Right renal cortex interstitium (tissue), 3 donors: ENCODE measurements at places on chromosomes 4 and X. TPM values are rescaled to one million over a fixed set of nuclear protein-coding genes. Genes with fewer than 3 reads are reported as not detected.

DNA sequence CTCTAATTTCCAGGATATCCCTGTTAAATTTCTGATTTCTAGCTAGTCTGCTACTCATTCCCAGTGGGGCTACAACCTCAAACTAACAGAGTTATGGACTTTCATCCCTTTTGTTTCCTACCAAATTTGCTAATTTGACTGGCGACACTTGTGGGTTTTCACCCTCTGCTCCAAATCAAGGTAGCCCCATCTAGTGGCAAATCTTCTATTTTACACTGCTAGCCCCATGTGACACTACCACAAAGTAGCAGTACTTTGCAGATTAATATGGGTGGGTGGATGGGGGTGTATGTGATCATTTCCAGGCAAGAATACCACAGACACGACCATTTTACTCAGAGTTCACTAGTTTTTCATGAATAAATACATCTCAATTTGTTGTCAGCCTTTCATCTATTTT lies 150.3 kb downstream of the MSL3 start:
- no peak for DNase-seq

GRCh38 chr4:152784490-152785350 lies 5.0 kb downstream of the ARFIP1 start:
- no peak for DNase-seq

DNA sequence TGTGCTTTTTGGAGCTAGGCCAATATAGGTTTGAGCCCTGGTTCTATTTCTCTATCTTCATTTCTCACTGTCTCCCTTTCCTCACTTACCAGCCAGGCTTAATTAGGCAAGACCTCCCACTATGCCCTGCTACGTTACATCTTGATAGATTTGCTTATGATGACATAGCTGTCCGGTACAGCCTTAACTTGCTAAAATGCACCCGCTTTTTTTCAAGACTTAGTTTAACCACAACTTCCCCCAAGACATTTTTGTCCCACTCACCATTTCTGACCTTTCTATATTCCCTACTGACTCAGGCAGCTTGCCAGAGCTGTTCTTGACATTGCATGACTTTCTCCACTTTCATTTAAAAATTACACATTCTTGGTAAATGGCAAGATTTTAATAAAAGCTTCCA lies 152.6 kb downstream of the MID1 start:
- no peak for DNase-seq

- DNase-seq = no peak
Observed at GRCh38 chrX:95427389-95427788, 1257.3 kb upstream of the DIAPH2 start.

- no peak for DNase-seq
Observed at GRCh38 chrX:120428309-120428708, 40.8 kb downstream of the LAMP2 start.

GRCh38 chr4:8037150-8037769 lies 97.6 kb upstream of the AFAP1 start:
- no peak for DNase-seq

- no peak for DNase-seq
Observed at GRCh38 chr4:181770971-181771370, 472.2 kb upstream of the TENM3 start.

DNA sequence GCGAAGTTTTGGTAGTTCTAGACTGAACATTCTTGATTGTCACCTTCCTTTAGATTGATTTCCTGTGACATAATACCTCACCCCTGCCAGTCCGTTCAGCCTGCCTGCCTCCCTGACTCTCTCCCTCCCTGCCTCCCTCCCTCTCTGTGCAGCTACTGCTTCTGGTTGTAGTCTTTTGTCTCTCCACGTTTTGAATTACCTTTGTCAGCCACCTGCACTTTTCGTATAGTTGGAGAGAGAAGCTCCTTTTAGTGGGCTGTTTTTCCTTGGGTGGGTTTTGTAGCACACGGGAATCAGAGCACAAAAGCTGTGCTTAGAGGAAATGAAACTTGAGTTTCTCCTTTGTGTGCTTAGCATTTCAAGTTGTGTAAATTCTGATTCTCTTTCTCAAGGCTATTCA lies 32.6 kb upstream of the MSMO1 start:
- no peak for DNase-seq

DNA sequence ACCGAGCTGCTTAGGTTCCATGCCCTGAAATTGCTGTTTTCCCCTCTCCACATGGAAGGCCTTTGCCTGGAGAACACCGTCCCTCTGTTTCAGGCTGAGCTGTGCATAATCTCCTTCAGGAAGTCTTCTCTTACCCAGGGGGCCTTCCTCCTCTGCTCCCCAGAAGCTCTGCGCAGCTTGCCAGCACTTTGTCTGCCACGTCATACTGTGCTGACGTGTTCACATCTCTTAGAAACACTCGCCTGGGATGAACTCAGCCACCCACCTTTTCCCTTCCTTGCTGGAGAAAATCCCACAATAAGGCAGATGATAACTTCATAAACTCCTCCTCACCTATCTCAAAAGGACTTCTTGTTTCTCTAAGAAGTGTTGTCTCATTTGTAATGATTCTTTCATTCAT lies 110.7 kb downstream of the ARHGAP10 start:
- no peak for DNase-seq

DNA sequence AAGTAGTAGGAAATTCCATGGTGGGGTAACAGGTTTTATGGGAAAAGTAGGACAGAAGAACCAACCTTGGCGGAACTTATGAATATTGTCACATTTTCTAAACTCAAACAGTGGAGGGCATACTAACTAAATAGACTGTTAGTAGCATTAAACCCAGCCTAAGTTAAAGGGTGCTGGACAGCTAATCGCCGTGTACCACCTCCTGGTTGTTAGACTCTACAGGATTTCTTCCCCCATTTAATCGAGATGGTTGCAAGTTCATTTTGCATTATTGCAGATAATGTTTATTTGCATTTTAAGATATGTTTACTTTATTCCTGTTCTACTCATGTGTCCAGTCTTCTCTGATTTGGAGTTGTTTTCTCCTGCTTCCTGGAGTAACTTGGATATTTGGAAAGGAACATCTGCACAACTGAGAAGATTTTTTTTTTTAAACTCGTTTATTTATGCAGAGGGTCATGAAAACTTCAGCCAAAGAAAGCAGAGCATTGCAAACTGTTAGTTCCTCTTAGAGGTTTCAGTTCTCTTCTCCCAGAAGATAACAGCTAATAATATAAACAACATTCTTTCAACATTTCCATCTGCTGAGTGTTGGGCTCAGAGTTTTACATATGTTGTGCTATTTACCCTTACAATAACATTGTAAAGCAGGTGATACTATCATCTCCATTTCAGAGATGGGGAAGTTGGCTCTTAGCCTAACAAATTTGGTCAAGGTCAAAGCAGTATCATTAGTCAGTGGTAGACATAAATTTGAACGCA lies 51.5 kb upstream of the TBC1D9 start:
- DNase-seq = peak; percentile 40

GRCh38 chr4:155906554-155907247 lies 3.2 kb downstream of the TDO2 start:
- peak; percentile 45 for DNase-seq

GRCh38 chrX:54288277-54288676 lies 69.6 kb downstream of the WNK3 start:
- no peak for DNase-seq

- DNase-seq = no peak
Observed at GRCh38 chr4:153045111-153045982, 109.2 kb downstream of the FHDC1 start.

EVC2 gene
- 9.0 TPM for polyA plus RNA-seq
